ENCODE measurements at places on chromosomes 2 and 18.

- DNase-seq = no peak
Measured at GRCh38 chr2:105248316-105249070, 7.0 kb downstream of the GPR45 start.

GRCh38 chr2:158602027-158602426, 145.3 kb downstream of the PKP4 start:
- no peak for DNase-seq

GRCh38 chr2:16972276-16972675, 306.6 kb upstream of the CYRIA start:
- DNase-seq = no peak

GRCh38 chr2:46351098-46351749, 54.0 kb downstream of the EPAS1 start:
- DNase-seq = no peak

GRCh38 chr2:145652571-145653545, 1132.9 kb upstream of the ZEB2 start:
- no peak for DNase-seq

DNA sequence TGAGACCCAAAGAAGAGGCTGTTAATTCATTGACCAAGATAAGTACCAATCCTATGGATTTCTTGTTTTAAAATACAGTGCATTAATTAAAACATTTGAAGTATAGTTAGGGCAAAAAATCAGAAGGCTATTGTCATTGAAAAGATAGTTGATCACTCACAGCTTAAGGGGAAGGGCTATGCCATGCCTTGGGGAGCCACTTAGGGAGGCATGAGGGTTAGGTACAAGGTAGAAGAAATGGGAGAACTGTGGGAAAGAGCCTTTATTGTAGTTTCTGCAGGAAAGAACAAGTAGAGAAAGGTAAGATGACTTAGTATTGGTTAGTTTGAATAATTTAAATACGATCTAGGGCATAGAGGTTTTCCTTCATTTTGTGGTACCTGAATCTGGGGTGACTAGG, 1285.5 kb upstream of the TMEFF2 start:
- no peak for DNase-seq

- no peak for DNase-seq
Measured at GRCh38 chr2:232138441-232138840, 176.9 kb downstream of the DIS3L2 start.

DNA sequence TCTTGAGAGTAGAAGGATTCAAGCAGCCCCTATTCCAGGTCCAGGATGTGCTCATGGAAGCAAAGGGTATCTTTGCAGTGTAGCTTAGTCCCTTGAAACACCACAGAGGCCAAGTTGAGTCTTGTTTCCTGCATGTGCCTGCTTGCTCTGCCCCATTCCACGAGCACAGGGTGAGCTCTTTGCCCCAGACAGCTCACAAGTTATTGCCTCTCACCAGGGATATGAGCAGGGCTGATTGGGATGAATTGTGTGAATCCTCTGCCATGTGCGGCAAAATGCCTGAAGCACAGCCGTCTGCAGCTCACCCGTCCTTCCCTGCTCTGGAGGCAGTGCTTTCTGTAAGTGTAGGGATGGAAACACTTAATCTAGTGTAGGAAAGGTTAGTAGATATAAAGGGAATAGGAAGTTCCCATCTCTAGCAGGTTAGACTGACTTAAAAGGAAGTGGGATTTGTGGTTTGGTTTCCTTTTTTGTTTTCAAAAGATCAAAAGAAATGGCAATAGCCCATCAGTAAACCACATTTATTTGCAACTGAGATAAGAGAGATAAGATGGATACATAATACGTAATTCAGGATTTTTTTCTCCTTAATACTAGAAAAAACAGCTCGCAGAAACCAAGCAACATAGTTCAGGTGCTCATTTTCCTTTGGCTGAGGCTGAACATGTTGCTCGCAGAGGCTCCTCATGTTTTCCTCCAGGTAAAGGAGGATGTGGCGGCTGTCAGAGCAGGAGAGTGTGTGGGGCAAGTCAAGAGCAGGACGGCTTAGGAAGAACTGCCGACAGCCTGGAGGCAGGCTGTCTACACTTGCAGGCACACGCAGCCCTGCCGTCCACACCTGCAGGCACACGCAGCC, 41.4 kb downstream of the TMEM182 start:
- DNase-seq = no peak

- DNase-seq = no peak
Measured at GRCh38 chr2:212228743-212229171, 309.8 kb downstream of the ERBB4 start.

GRCh38 chr18:26978812-26979341, 113.4 kb upstream of the AQP4 start:
- peak; percentile 44 for DNase-seq

DNA sequence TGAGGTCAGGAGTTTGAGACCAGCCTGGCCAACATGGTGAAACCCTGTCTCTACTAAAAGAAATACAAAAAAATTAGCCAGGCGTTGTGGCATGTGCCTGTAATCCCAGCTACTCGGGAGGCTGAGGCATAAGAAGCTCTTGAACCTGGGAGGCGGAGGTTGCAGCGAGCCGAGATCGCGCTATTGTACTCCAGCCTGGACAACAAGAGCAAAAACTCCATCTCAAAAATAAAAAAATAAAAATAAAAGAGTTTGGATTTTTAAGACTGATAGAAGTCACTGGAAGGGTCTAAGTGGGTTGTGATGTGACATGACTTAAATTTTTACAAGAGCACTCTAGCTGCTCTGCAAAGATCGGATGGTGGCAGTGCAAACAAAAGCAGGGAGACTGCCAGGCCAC, 15.9 kb downstream of the KCNK3 start:
- no peak for DNase-seq

- peak; percentile 83 for DNase-seq
Measured at GRCh38 chr2:101205521-101206479, 46.9 kb upstream of the CNOT11 start.

- no peak for DNase-seq
Measured at GRCh38 chr2:29104688-29105087, 10.5 kb upstream of the CLIP4 start.

GRCh38 chr2:6977113-6977741, 60.0 kb downstream of the RNF144A start:
- DNase-seq = no peak

GRCh38 chr18:55442561-55442960, 145.4 kb downstream of the TCF4 start:
- DNase-seq = peak; percentile 53

DNA sequence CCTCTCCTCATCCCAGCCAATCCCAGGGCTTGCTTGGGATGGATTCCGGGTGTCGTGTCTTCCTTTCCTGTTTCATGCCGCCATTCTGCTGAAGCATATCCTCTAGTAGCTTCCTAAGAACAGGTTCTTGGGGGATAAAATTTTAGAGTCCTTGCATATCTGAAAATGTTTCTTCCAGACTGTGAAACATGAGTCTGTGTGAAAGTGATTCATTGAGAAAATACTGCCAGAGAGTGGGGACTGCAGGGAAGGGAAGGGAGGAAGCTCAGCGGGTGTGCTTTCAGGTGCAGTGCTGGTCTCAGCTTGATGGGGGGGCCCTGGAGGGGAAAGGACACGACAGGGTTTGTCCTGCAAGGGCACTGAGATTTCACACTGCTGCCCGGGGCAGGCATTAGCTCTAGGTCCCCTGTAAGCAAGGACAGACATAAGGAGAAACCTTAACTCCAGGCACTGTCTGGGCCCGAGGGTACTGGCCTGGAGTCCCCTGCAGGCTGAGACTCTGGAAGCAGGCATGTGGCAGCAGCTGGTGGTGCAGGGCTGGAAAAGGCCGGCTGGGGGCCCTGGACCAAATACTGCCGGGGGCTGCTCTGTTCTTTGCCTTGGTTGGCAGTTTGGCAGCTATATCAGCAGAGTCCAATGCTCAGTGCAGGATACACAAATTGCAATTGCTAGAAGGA, 97.6 kb upstream of the HS6ST1 start:
- DNase-seq = no peak

DNA sequence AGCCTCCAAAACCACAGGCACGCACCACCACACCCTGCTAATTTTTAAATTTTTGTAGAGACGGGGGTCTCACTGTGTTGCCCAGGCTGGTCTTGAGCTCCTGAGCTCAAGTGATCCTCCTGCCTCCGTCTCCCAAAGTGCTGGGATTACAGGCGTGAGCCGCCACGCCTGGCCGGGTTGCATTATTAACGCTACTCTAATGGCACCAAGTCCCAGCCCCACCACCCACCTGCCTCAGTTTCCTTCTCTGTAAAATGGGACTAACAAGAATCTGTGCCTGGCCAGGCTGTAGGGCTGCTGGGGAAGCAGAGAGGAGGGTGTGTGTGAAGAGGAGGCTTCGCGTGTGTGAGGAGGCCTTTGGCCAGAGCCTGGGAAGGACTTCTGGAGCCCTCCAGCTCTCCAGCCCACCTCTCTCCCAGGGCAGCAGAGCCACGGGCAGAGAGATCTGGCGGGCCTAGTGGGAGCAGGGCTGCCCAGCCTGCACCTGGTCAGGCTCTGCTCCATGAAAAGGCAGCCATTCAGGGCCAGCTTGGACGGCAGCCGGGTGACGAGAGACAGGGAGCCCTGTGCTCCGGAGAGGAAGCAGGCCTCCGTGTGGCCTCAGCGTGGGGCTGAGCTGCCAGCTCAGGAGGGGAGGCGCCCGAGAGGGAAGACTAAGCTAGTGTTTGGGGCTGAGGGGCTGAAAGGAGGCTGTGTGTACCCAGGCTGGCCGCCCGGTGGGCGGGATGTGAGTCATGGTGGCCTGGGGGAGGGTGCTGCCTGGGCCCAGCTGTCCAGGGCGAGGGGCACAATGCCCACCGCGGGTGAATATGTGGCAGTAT, 7.4 kb upstream of the B3GNT7 start:
- no peak for DNase-seq

GRCh38 chr2:46230115-46230571, 67.1 kb upstream of the EPAS1 start:
- DNase-seq = no peak

DNA sequence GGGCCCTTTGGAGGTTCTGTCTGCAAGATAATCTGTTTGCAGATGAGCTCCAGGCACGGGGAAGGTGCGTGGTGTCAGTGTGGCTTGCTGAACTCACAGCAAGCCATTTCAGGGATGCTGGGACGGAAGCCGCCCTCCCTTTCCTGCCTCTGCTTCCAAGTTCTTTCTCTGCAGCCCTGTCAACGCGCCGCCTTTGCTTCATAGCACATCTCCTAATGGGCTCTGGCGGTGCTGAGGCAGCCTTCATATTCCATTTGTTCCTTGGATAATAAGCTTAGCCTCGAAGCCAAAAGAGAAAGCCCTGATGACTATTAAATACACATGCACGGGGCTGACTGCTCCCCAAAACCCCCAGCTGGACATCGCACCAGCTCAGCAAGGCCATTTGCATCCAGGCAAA, 81.7 kb upstream of the TAF1B start:
- DNase-seq = no peak

- DNase-seq = peak; percentile 81
Measured at GRCh38 chr18:76803814-76804213, 18.5 kb upstream of the ZNF236 start.

GRCh38 chr2:136572335-136572734, 193.0 kb upstream of the THSD7B start:
- no peak for DNase-seq

DNA sequence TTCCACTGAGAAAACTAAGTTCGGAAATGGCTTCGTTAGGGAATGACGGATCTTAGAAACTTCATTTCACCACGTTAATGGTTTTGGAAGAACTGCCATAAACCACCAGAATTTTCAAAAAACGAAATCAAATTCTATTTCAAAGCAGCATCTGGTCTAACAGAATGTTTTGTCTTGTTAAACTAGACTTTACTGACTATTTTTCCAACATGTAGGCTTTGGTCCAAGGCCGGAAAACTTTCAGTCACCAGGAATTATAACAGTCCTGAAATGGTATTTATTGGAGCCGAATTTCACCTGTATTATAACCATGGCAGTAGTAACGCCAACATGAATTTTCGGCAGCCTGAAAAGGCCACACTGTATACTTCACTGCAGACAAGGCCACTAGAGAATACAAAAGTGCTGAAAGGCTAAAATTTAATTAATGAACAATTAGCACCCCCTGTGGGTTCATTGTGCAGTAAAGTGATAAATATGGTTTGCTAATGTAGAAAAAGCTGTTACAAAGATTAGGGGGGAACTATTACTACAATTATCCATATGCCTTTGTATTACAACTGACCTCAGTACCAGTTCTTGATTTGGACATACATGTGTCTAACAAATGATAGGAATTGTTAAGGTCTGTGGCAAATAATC, 116.4 kb downstream of the ZNF521 start:
- no peak for DNase-seq

DNA sequence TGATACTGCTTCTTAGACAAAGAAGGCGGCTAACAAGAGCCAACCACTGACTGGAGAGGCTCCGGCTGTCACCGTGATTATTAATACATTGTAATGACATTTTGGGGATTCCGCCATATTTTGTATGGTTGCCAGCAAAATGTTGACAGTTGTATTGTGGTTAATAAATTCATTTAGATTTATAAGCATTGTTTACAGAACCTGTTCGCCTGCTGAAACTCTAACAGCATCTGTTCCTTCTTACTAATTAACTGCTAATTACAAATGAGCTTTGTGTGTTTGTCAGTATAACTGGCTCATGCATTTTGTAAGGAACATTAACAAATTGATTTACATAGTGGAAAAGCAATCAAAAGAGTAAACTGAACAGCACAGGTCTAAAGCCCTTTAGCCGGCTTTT, 332.4 kb downstream of the GBX2 start:
- DNase-seq = no peak

DNA sequence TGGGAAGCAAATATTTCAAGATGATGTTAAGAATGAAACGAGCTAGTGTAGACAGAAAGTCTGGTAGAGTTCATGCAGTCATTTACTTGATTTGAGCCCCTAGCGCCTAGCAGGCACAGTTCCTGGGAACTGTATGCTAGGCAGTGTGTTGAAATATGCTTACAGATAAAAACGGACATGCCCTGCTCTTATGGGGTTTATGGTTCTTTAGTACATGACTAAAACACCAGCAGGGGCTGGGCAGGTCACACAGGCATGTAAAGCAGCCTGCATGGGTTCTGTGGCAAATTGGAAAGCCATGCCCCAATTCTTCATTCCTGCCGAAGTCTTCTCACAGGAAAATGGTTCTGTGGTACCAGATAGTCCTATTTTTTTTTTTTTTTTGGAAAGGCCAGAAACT, 27.3 kb upstream of the MGAT5 start:
- no peak for DNase-seq

- no peak for DNase-seq
Measured at GRCh38 chr18:55300936-55301531, 287.0 kb downstream of the TCF4 start.
